ENCODE measurements at places on chromosomes 2 and 18.

DNA sequence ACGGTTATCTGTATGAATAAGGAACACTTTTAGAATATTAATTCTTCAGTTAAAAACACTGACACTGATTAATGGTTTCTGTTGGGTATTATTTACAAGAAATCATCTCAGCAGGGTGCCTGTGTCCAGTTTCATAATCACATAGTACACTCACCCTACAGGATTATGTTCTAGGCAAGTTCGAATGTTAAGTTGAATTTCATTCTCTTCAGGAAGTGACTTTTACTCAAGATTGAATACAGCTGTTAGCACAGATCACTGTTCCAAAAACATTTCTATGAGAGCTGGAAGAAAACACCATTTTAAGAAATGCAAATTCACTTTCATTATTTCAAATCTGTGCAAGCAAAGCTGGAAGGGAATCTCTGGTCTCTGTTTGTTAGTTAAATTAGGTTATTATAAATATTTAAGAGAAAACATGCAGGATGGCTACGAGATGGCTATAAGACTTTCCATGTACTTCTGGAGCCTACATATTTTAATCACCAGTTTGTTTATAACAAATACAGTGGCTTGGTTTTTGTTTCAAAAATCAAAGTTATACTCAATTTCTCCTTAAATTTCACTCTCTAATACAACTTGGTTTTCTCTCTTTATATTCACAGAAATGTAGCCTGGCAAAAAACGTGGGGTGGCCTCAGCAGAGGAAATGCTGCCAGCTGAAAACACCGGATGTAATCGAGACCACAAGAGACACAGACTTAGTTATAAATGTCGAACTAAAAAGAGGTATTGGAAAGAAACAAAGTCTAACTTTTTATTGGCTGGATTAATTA lies 65.8 kb downstream of the RBMS1 start:
- DNase-seq = peak; percentile 91

DNA sequence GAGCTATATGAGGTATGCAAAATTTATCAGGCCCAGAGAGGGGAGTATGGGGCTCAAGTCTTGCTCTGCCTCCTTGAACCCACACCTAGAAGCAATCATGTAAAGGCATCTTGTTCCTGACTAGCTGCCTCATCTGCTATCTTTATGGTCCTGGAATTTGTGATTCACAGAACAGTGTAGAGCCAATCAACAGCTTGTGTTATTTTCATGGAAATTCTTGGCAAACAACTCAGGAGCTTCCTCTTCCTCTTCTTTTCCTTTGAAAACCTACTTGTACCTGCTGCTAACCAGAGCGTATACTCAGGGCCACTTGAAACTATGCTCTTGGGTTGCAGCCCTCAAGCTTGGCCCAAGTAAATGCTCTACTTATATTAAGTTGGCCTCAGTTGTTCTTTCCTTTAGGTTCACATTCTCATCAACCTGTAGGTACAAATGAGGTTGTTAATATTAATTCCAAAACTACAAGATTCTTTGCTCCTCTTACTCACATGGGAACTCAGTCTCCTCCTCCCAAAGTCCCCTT lies 3.5 kb upstream of the NOSTRIN start:
- no peak for DNase-seq

DNA sequence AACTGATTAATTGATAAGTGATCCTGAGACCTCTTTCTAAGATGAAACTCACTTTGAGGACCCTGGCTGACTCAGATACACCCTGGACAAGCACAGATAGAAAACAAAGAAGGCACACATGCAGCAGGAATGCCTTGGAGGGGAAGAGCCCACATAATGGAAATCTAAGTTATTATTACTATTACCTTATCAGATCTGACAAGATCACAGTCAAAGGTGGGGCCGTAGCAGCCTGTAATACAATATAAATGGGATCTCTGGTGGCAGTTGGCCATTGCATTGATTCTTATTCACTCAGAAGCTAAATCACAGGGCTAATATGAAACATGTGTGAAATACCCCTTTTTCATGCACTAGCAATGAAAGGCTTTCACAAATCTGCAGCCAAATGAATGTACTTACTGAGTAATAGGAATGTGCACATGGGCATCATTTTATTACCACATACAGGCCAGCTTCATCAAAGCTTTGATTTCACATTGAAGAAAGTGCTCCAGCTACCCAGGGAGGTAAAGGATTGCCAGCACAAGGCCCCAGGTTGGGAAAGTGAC lies 84.0 kb downstream of the ZBTB7C start:
- no peak for DNase-seq

DNA sequence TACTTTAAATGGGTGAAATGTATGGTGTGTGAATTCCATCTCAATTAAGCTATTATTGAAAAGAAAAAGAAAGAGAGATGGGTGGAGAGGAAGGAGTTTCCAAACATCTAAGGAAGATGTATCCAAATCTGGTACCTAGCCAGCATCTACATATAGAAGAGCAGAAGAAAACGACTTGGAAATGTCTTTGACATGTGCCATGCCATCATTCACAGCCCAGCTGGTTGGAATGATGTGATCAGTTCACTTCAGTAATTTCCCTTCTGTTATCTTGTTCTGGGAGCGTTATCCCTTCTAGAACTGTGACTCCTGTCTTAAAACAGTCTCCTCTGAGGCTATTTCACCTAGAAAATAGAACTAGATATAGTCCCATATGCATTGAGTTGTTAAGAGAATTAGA lies 312.8 kb upstream of the GYPC start:
- no peak for DNase-seq

- peak; percentile 64 for DNase-seq
These were observed 85.8 kb downstream of the UXS1 start for GRCh38 chr2:106108351-106108750.

DNA sequence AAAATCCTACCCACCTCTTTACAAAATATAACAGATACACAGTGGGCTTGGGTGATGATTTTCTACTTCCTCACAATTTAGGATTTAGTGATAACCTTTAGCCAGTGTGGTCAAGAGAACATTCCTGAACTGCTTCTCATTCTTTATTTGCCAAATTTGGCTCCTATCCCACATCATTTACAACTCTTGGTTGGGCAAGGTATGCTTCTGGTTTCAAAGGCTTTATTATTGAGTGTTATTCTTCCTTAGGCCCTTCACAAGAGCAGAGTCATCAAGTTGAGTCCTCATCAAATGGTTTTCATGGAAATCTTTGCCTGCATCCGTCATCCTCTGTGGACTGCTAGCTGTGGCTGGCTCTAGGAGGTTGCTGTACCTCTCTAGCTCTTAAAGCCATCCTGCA lies 472.0 kb upstream of the ETAA1 start:
- peak; percentile 55 for DNase-seq

DNA sequence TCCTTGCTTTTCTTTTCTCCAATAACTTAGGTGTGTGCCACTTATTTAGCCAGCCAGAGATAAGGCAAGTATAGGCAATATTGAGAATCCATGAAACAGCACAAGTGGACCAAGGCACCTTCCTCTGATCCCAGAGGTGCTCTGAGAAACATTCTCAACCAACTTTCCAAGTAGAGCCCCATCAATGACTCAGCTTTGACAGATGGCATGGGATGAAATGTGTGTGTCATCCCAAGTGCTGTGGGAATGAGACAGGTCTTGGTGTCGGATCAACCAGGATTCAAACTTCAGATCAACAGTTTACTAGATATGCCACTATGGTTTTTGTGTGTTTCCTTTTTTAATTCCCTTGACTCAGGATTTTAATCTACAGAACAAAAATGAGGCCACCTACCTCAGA lies 164.0 kb downstream of the GRB14 start:
- no peak for DNase-seq

- DNase-seq = peak; percentile 84
These were observed 57.2 kb downstream of the MAP4K3 start for GRCh38 chr2:39379643-39380524.

DNA sequence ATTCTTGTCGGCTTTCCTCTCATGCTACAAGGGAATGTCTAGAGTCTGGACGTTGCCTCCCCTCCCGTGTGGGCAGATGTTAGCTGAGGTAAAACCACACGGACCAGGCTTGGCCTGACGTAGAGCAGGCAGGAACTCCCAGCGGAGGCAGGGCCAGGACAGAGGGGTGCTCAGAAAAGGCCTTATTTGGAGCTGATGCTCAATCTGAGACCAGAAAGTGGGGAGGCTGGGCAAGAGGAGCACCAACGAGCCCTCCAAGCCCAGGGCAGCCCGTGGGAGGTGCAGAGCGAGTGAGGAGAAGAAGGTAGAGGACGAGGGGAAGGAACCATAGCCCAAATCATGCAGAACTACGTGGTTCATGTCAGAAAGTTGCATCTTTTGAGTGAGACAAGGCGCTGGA lies 9.0 kb downstream of the TEX51 start:
- DNase-seq = no peak

GRCh38 chr2:146912536-146912935 lies 932.3 kb upstream of the ACVR2A start:
- DNase-seq = no peak

DNA sequence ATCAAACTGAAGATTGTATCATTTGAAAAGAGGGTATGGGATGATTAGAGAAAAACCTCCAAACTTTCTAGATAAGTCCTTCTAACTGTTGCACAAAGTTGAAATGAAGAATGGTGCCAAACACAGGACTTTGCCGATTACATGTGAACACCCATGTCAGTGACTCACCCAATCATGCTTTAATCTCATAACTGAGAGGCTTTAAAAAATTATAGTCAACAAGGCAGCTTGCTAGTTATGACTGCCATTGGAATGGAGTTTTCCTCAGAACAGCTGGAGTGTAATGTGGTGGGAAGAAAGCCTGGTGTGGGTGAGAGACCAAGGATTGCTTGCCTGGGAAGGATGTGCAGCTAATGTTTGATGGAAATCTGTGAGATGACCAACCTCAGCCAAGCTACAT lies 98.2 kb upstream of the ALPP start:
- DNase-seq = no peak

- DNase-seq = no peak
These were observed 60.4 kb downstream of the DHRS9 start for GRCh38 chr2:169129703-169130243.

Data from fibroblast of pulmonary artery (primary cell).